ENCODE measurements at places on chromosomes 3 and 15.

DNA sequence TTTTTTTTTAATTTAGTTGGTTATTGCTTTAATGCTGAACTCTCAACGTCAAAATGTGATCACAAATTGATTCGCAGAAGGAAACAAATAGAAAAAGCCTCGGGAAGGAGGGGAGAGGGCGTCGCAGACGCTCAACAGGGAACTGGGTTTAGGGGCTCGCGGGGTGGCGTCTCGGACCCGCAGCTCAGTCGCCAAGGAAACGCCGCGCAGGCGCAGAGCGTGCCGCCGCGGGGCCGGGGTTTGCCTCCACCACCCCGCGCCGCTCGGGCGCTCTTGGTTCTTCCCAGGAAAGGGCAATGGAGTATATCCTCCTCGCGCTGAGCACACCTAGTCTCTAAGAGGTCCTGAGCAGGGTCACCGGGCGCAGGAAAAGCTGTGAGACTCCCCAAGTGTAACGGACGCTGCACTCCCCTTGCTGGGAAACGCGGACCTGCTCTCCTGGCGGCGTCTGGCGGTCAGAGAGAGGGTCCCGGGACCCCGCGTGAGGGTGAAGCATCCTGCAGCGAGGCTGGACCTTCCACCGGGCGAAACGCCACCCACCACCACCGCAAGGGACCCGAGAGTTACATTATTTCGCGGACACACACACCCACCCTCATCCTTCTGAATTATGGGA, 753 bp downstream of the PLCH1 start:
- DNase-seq: peak; percentile 81

- no peak for DNase-seq
Observed at GRCh38 chr15:49624056-49624455, 3.2 kb downstream of the DTWD1 start.

- no peak for DNase-seq
Observed at GRCh38 chr3:87370007-87370406, 93.6 kb upstream of the POU1F1 start.

- DNase-seq: peak; percentile 73
Observed at GRCh38 chr15:71575474-71576045, 234.8 kb upstream of the NR2E3 start.

DNA sequence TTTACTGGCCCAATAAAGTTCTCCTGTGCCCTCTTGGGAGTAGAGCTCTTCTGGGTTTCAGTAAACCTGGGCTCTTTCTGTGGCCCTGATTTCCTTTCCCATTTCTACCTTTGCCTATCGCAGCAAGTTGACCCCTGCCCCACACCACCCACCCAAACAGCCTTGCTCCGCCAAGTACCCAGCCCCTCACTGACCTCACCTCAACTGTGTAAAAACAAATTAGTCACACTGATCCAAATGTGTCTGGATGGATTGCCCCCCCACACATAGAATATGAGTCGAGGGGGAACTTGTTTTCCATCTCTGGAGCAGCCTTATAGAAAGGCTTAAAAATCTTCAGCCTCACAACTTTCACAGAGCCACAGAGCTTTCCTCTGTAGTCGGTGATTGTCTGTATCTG, 28.6 kb upstream of the VEPH1 start:
- DNase-seq: no peak

DNA sequence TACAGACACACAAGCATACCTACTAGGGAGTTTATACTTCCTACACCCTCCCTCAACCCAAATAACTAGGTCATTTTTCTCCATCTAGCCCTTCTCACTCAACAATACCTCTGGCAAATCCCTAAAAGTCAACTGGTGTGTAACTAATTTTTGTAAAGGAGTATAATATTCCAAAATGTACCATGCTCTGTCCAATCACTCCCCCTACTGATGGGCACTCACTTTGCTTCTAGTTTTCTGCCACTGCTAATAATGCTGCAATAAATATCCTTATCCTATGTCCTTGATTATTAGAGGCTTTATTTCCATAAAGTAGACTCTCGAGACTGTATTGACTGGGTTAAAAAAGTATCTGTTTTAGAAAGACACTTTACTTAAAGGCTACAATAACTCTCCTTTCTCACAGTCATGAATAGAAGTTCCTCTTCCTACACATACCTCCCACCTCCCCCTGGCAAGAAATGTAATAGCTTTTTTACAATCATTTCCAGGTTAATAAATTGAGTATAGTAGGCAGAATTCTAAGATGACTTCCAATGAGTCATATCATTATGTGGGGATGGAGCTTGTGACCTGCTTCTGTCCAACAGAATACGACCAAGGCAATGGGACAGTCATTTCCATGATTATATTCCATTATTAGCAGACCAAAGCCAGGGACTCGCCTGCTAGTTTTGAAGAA, 30.0 kb downstream of the SHQ1 start:
- no peak for DNase-seq

DNA sequence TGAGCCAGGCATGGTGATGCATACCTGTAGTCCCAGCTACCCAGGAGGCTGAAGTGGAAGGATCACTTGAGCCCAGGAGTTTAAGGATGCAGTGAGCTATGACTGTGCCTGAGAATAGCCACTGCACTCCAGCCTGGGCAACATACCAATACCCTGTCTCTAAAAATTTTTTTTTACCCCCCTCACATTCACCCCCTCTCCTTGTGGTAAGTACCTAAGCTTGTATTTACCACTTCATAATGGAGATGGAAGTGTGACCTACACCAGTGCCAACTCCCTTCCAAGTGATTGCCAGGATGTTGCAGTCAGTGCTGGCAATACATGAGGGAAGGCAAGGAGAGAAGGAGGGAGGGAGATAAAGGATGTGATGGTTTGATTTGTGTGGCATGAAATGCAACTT, 84.2 kb downstream of the LRRC28 start:
- no peak for DNase-seq

- no peak for DNase-seq
Observed at GRCh38 chr3:14346642-14347041, 55.8 kb upstream of the SLC6A6 start.

DNA sequence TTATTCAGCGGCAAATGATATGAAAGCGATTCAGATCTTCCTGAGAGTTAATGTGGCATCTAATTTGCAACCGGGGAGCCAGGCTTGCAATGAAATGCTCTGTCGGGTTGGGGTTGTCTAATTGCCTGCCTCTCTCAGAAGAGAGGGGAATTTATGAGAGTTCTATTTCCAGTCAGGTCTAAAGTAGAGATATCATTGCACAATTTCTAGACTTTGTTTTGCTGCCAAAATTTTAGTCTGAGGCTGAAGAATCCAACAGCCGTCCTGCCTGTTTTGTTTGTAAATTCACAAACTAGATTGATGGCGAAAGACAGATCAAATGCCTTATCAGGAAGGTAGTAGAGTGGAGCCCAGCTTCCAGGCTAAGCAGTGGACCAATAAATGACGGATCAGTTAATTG, 610 bp downstream of the LIPC start:
- no peak for DNase-seq

- DNase-seq: no peak
Observed at GRCh38 chr3:11536936-11537612, 106.6 kb downstream of the VGLL4 start.

- DNase-seq: no peak
Observed at GRCh38 chr15:87047203-87047965, 967.7 kb downstream of the AGBL1 start.

GRCh38 chr3:175093748-175094147, 234.6 kb downstream of the NAALADL2 start:
- DNase-seq: no peak

DNA sequence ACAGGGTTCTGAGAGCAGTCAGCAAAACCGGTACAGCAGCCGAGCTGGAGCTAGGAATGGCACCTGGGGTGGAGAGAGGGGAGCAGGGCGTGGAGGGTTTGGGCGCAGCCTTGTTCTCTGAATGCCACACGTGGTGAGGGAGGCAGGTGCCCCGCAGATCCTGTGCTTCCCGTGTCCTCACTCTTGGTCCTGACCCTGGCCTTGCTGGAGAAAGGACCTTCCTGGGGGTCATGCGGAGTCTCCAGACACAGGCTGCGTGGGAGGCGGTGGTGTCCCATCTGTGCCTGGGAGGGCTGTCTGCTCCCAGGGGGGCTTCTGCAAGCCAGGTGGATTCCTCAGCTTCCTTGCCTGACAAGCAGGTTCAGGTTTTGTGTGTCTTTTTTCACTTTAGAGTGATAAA, 244.7 kb upstream of the LYSMD4 start:
- DNase-seq: no peak

- no peak for DNase-seq
Observed at GRCh38 chr15:71044006-71044405, 71.3 kb upstream of the THSD4 start.

- no peak for DNase-seq
Observed at GRCh38 chr3:23548706-23549105, 257.0 kb upstream of the UBE2E1 start.

DNA sequence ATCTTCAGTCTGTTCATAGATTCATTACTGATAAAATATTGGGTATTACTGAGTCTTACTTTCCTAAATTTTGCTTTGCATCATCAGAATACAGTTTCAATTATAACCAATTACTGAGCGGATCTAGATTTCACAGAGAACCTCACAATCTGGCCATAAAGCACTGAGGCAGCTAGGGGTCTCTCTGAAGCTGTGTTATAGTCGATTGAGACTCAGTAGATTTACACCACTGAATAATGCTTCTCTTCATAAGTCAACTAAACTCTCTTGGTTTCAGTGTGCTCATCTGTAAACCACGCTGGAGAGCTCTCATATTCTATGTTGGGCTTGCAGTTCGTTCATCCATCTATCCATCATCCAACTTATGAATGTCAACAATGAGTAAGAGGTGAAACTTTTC, 180.6 kb downstream of the GREM1 start:
- DNase-seq: no peak

DNA sequence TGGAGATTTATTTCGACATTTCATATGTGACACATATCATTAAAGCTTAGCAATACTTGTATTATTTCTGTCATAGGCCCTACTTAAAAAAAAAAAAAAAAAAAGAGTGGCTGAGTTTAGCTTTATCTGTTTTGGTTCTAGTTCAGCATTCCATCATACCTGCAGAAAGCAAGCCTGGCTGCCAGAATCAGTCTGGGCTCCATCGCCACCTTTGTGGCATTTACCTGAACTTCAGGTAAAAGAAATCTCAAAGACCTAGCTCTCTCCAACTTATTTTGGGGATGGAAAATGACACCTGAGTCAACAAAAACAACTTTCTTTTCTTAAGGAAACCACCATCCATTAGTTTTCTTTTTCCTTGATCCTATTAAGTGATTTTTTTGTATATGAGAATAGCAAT, 82.1 kb downstream of the NEK10 start:
- DNase-seq: no peak

GRCh38 chr3:136750897-136751315, 1.3 kb downstream of the STAG1 start:
- no peak for DNase-seq

- DNase-seq: no peak
Observed at GRCh38 chr15:70493376-70493775, 270.0 kb downstream of the UACA start.

DNA sequence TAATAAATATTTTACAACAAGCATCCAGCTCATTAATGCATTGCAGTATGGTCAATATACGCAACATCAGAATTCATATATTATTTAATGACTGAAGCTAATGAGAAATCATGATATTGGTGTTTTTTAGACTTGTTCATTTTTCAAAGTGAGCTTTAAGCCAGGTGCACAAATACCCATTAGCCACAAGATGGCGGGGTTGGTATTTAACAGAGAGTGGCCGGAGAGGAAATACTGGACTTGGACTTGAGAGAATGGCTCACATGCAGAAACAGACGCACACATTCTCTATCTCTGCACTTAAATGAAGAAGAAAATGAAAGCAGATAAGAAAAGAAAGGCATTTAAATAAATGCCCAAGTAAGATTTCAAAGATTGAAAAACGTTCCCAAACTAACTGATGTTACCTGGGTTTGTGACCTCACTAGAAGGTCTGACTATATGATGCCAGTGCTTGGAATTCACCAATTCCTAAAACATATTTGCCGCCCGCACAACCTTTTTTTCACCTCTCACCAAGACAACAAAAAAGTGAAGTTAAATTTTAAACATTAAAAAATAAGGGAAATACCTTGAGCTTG, 21.2 kb upstream of the CRBN start:
- DNase-seq: peak; percentile 47

- DNase-seq: no peak
Observed at GRCh38 chr3:55270976-55271375, 216.1 kb downstream of the WNT5A start.

- DNase-seq: no peak
Observed at GRCh38 chr15:72962054-72962702, 90.1 kb upstream of the NEO1 start.

- no peak for DNase-seq
Observed at GRCh38 chr3:182962166-182962565, 18.2 kb downstream of the DCUN1D1 start.

- no peak for DNase-seq
Observed at GRCh38 chr3:150830094-150830681, 67.2 kb upstream of the SIAH2 start.

DNA sequence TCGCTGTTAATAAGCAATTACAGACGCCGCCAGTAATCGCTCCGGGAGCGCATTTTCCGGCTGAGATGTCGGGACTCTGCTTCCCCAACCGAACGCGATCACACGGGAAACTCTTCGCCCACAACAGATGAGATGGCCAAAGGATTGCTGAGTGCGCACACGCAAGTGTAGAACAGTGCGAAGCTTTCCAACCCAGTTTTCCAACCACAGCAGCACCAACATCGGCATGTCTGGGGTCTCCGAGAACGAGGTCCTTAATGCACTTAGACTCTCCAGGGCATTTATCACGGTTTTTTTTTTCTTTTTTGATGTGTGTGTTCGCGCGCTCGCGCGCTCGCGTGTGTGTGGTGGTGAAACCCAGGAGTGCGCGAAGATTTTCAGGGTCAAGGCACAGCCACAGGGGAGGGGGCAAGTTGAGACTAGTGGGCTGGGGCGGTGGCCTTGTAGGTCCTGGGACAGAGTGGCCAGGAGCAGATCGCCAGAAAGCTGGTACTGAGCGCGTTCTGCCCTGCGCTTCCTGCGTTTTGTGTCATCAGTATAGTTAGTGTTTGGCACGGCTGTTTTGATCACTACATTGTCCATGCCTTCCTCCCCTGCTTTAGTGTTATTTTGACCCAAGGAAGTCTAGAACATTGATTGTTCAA, 1.8 kb upstream of the EOMES start:
- DNase-seq: no peak

GRCh38 chr15:96070636-96071035, 259.9 kb upstream of the NR2F2 start:
- DNase-seq: no peak

DNA sequence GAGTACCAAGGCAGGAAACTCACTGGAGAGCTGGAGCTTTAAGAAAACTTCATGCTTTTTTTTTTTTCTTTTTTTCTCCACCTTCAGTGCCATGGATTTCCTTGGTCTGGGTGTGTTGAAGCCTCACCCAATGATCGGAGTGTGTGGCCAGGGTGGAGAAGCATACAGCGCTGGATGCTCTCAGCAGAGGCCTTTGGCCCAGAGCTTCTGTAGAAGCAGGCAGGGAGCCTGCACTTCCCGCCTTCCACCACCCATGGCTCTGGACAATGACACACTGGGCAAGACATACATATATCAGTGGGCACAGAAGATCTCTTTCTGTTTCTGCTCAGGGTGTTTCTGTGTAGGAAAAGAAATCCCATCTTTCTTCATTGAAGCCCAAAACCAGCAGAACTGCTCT, 55.8 kb upstream of the ACAD9 start:
- DNase-seq: no peak

GRCh38 chr3:57787867-57788623, 31.9 kb downstream of the SLMAP start:
- no peak for DNase-seq

- DNase-seq: no peak
Observed at GRCh38 chr3:191139736-191140135, 59.3 kb upstream of the OSTN start.

All from HAP-1 (cell line).